HCT116 (cell line): ENCODE measurements at places on chromosomes 1 and 21. TPM values are rescaled to one million over a fixed set of nuclear protein-coding genes. Genes with fewer than 3 reads are reported as not detected.

Gene ETNK2
- total RNA-seq: 16.1 TPM

GRCh38 chr1:231721436-231721835 is 94.8 kb downstream of the DISC1 start:
- H3K4me1 ChIP-seq: no peaks in the 10 kb centered on the region
- no peaks in the 10 kb centered on the region for H3K27me3 ChIP-seq
- DNase-seq: no peak

DNA sequence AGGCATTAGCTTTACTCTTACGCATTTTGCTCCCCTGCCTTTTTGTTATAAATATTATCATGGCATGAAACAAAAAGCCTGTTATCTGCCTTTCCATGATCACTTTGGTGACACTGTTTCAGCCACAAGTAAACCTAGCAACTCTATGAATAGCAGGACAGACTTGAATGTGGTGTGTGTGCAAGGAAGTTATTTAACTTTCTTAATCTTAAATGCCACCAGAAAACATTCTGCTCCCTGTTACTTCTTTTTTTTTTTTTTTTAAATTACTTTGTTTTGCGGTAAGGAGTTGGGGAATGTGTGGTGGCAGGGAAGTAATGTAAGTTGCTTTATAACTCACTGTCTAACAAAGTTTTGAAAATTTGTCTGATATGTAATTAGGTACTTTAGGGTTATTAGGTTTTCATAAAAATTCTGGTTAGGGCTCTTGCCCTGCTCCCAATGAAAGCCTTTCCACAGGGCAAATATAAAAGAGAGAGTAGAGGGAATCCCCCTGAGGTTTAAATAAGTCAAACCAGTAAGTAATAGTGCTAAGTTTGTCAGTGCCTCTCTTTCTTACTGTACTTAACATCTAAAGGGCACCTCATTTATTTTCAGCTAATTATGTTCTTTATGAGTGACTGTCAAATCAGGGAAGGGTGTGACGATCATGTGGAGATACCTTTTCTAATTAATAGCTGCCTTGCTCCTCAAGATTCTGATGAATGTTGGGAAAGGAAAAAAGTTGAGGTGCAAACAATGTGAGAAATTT is 39.5 kb downstream of the RASAL2 start:
- no peak overlapping the region for H3K27ac ChIP-seq
- no peaks in the 10 kb centered on the region for H3K27me3 ChIP-seq
- no peak overlapping the region for H3K4me3 ChIP-seq
- H3K36me3 ChIP-seq: no peaks in the 10 kb centered on the region
- no peaks in the 10 kb centered on the region for H3K4me1 ChIP-seq
- DNase-seq: no peak

DNA sequence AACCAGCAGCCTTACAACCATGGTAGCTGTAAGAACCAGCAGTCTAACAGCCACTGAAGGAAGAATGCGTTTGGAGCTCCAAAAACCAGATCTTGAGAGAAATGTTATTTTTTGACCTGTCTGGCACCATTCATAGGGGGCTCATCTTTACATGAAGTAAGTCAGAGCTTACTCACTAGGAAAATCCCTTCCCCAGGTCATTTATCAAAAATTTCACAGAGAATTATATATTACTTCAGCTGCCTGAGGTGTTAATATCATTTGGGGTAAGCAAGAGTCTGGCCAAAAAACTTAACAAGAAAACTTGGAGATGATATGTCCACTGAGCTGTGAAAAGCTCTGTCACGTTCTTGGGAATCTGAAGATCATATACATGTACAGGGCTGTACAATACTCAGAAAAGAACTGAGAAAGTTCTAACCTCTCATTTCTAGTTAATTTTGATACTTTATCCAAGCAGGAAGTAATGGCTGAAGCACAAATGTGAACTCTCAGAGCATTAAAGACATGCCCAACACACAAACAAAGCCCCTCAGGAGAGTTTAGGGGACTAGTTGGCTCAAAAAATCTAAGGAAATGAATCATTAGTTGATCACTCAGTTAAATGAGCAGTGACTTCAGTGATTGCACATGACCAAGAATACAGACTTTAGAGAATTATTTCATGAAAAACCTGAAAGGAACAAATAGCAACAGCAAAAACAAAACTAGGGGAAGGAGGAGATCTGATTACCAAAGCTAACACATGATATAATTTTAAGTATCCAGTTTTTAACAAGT is 681.1 kb downstream of the LTN1 start:
- no peaks in the 10 kb centered on the region for H3K27me3 ChIP-seq
- no peak overlapping the region for H3K27ac ChIP-seq
- DNase-seq: no peak
- H3K36me3 ChIP-seq: no peaks in the 10 kb centered on the region

DNA sequence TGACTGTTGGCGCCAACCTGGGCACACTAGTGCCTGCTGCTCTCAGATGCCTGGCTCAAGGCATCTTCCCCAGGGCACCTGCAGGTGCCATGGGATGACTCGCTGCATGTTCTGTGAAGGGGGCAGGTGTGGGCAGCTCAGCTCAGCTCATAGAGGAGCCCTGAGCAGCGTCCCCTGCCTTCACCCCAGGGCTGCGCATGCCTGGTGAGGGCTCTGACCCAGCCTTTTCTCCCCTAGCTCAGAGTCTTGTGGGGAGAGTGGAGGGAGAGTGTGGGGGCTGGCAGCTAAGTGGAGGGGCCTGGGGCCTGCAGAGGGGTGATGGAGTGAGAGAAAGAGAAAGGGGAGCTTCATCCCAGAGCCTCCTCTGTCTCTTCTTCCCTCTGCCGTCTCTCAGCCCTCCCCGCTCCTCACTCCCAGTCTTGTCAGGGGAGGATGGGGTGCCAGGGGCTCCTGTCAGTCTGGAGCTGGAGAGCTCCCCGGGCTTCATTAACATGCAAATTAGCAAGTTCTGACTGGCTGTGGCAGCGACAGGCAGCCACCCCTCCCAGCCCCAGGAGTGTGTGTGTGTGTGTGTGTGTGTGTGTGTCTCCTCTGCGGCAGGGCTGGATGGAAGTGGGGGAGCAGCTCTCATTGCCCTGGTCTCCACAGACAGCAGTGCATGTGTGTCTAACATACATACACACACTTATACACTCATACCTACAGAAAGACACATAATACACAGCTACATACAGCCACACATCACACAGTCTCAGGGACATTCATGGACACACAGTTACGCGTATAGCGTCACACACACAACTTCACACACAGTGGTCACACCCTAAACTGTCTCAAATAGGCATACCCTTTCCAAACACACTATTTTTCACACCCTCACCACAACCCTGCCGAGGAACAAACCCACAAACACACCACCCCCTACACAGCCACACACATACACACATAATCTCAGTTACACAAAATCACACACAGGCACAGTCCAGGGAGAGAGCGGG is 34.0 kb downstream of the FOXO6 start:
- H3K4me3 ChIP-seq: no peak overlapping the region
- H3K27me3 ChIP-seq: no peaks in the 10 kb centered on the region; the same call in 1 of the 2 replicates
- no peaks in the 10 kb centered on the region for H3K36me3 ChIP-seq

DNA sequence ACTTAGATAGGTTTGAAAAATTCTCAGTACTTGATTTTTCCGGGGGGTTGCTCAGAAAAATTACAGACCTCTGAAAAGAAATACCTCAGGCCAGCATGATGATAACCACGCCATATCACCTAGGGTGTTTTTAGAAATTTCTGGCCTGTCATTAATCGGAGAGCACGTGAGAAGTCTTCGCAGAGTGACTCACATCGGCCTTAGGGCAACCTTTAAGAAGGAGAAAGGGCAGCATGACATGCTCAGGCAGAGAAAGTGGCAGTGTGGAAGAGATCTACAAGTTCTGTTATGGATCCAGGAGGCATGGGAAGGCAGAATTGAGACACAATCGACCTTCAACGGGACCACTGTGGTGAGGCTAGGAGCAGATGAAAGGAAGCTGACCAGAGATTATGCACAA is 506.3 kb downstream of the LMO4 start:
- H3K27ac ChIP-seq: no peak overlapping the region
- H3K27me3 ChIP-seq: no peaks in the 10 kb centered on the region
- H3K36me3 ChIP-seq: no peaks in the 10 kb centered on the region
- no peak for DNase-seq
- no peaks in the 10 kb centered on the region for H3K4me1 ChIP-seq
- no peak overlapping the region for H3K4me3 ChIP-seq

Gene FBXO28
- 37.0 TPM for total RNA-seq

DNA sequence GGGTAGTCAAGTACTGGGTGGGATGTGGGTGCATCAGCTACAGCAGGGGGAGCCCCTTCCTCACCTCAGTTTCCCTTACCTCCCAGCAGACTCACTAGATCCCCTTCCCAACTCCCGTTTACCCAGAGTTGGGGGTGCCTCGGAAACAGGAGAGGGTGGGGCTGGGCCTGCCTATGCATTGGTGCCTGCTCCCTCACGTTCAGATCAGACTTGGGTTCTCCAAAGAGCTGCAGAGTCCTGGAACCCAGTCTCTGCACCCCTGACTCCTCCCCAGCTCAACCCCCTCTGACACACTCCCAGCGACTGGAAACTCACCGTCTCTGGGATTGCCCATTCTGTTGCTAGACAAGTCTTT is 6.0 kb downstream of the FOXO6 start:
- H3K27ac ChIP-seq: no peak overlapping the region
- peaks cover 9% of the 10 kb centered on the region for H3K4me1 ChIP-seq
- no peaks in the 10 kb centered on the region for H3K27me3 ChIP-seq

- H3K27me3 ChIP-seq: no peaks in the 10 kb centered on the region
- H3K4me3 ChIP-seq: no peak overlapping the region
- DNase-seq: no peak
- H3K36me3 ChIP-seq: no peaks in the 10 kb centered on the region
Observed at GRCh38 chr1:186234976-186235686, 139.9 kb downstream of the TPR start.

GRCh38 chr1:11977625-11978024 is 2.6 kb upstream of the MFN2 start:
- no peaks in the 10 kb centered on the region for H3K27me3 ChIP-seq
- H3K4me1 ChIP-seq: peaks cover 24% of the 10 kb centered on the region
- no peak overlapping the region for H3K27ac ChIP-seq
- H3K36me3 ChIP-seq: peaks cover 27% of the 10 kb centered on the region; the same call in 1 of the 2 replicates

DNA sequence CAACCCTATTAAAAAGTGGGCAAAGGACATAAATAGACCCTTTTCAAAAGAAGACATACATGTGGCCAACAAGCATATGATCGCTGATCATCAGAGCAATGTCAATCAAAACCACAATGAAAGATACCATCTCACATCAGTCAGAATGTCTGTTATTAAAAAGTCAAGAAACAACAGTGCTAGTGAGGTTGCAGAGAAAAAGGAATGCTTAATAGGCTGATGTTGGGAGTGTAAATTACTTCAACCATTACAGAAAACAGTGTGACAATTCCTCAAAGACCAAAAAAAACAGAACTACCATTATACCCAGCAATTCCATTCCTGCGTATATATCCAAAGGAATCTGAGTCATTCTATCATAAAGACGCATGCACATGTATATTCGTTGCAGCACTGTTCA is 13.2 kb downstream of the USH2A start:
- no peaks in the 10 kb centered on the region for H3K4me1 ChIP-seq
- H3K27me3 ChIP-seq: no peaks in the 10 kb centered on the region
- no peaks in the 10 kb centered on the region for H3K36me3 ChIP-seq

DNA sequence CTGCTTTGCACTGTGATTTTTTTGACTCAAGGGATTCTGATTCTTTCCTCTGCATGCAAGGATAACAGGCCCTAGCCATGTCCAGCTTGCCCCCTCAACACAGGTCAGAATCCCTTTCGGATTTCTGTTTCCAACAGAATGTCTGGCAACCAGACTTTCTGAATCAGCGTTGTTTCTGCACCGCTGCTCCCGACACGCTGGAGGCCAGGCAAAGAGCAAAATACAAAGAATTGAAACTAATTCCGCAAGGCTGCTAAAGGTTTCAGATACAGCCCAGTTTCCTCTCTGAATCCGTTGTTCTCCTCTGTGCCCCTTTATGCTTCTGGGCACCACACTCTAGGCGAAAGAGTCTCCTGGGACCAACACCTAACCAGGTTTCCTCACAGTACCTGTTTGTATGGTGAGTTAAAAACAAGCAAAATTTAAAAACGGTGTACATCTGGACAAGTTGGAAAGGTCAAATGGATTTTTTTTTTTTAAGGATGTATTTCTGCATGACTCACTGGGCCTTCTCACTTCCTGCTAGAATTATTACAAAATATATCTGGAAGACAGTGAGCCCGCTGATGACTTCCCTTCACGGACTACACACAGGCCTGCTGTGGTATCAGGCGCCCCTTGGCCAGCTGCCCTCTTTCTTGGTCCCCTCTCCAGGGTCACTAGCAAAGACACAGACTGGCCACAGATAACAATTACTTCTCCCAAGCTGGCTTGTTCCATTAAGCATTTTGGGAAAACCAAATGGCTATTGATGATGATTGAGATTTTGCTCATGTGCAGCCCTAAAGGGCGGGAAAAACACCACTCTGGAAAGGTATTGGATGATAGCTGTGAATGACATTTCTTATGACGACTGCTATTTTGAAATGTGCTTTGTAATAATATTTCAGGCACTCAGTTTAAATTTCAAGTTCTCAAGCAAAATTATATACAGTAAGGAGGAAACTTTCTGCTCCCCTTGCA is 118.3 kb downstream of the TGFB2 start:
- H3K27me3 ChIP-seq: no peaks in the 10 kb centered on the region
- peak overlapping the region; percentile 10; the same call in 1 of the 2 replicates for H3K27ac ChIP-seq
- peaks cover 24% of the 10 kb centered on the region for H3K4me1 ChIP-seq
- no peak overlapping the region for H3K4me3 ChIP-seq
- no peaks in the 10 kb centered on the region for H3K36me3 ChIP-seq

GRCh38 chr1:207248544-207249198 is 72.8 kb upstream of the CD55 start:
- H3K4me3 ChIP-seq: no peak overlapping the region
- no peak overlapping the region for H3K27ac ChIP-seq
- no peaks in the 10 kb centered on the region for H3K27me3 ChIP-seq
- no peaks in the 10 kb centered on the region for H3K4me1 ChIP-seq
- DNase-seq: no peak

GRCh38 chr1:223006371-223006770 is 136.7 kb downstream of the TLR5 start:
- H3K36me3 ChIP-seq: no peaks in the 10 kb centered on the region
- H3K27me3 ChIP-seq: peaks cover 4% of the 10 kb centered on the region; the same call in 1 of the 2 replicates
- no peak overlapping the region for H3K27ac ChIP-seq
- no peak for DNase-seq

DNA sequence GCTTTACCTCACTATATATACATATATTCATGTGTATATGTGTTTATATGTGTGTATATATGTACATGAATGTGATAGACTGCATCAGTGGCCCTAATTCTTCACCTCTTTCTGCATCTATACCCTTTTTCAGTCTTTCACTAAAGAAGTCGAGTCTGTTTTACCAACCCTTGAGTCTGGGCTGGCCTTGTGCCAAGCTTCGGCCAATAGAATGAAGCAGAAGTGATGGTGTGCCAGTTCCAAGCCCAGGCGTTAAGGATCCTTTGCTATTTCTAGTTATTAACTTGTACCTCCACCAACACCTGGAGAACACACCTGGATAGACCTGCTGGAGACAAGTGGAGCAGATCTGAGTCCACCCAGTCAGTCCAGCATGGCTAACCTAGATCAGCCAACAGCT is 61.6 kb upstream of the PPM1J start:
- no peaks in the 10 kb centered on the region for H3K4me1 ChIP-seq
- no peaks in the 10 kb centered on the region for H3K27me3 ChIP-seq
- no peak for DNase-seq
- H3K4me3 ChIP-seq: no peak overlapping the region
- H3K27ac ChIP-seq: no peak overlapping the region

GRCh38 chr1:168230709-168231108 is 4.9 kb downstream of the SFT2D2 start:
- peaks cover 20% of the 10 kb centered on the region; the same call in 1 of the 2 replicates for H3K36me3 ChIP-seq
- no peak for DNase-seq
- peaks cover 3% of the 10 kb centered on the region; the same call in 1 of the 2 replicates for H3K4me1 ChIP-seq
- H3K4me3 ChIP-seq: no peak overlapping the region
- no peak overlapping the region for H3K27ac ChIP-seq
- H3K27me3 ChIP-seq: no peaks in the 10 kb centered on the region

Gene OR2M3
- not detected for total RNA-seq

Gene TNFSF18
- total RNA-seq: 1.6 TPM
